SJSA1 (cell line): ENCODE measurements at places on chromosomes 6 and 20. TPM values are rescaled to one million over a fixed set of nuclear protein-coding genes. Genes with fewer than 3 reads are reported as not detected.

Gene KCNS1
- total RNA-seq, result not detected in 2 replicates

Gene HDGFL1
- total RNA-seq, result not detected in 2 replicates

GRCh38 chr6:103081876-103082630 lies 1688.5 kb downstream of the GRIK2 start:
- no peaks in the 10 kb centered on the region for H3K27me3 ChIP-seq
- no peaks in the 10 kb centered on the region for H3K36me3 ChIP-seq
- DNase-seq, result no peak
- no peak overlapping the region for H3K4me3 ChIP-seq
- no peaks in the 10 kb centered on the region for H3K4me1 ChIP-seq

- no peaks in the 10 kb centered on the region; the same call in 1 of the 2 replicates for H3K36me3 ChIP-seq
- H3K4me3 ChIP-seq, result no peak overlapping the region
- H3K4me1 ChIP-seq, result peaks cover 7% of the 10 kb centered on the region; the same call in 1 of the 2 replicates
- no peak for DNase-seq
- no peaks in the 10 kb centered on the region for H3K27me3 ChIP-seq
These were observed 54.0 kb downstream of the PIGU start for GRCh38 chr20:34622821-34623451.

Gene FOXC1
- 16.0 and 21.0 TPM in 2 replicates for total RNA-seq

DNA sequence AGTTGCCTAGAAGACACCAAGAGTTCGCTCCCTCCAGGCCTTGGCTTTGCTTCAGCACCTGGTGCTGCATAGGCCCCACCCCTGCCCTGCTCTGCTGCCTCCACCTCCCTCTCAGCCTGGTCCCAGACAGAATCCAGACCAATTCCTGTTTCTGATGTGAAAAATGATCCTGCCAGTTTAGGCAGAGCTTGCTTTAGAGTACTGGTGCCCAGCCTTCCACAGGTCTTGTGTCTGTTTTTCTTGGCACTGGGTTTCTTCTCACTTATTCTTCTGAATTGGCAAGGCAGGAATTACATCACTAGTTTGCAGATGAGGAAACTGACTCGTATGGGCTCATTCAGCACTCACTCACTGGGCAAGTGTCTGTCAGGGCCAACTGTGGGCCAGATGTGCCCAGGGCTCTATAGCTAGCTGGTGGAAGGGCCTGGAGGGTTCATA lies 53.0 kb downstream of the HLA-A start:
- no peak for DNase-seq
- peaks cover 11% of the 10 kb centered on the region for H3K27me3 ChIP-seq
- no peaks in the 10 kb centered on the region for H3K36me3 ChIP-seq
- H3K4me3 ChIP-seq, result no peak overlapping the region
- H3K4me1 ChIP-seq, result no peaks in the 10 kb centered on the region
- no peak overlapping the region for H3K27ac ChIP-seq

DNA sequence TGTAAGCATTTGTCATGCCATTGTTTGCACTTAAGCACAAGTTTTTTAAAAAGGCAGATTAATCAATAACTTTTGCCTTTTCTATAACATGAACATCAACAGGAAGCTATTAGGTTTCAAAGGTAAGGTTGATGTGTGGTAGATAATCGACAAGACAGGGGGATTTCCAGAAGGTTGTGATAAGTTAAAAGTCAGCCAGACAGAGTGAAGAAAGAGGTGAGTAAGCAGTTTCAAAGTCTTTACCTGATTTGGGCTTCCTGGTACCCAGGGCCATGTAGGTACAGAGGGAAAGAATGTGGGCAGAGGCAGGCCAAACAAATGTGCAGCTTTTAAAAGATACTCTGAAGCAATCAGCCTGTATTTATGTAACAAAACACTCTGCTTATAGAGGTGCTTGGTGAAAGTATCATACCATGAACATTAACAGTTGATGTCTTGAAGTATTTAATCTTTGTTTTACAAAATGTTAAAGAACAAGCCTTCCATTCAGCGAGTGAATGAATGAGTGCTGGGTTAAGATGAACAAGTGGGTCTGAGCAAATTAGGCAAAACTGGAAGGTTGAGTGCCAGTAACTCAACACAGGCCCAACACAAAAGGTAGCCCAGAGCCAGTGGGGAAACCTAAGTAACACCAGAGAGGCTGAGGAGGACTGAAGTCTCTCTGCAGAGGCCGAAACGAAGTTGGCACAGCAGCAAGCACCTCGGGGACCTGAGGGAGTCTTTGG lies 60.2 kb downstream of the LRRC1 start:
- H3K27me3 ChIP-seq, result no peaks in the 10 kb centered on the region
- H3K4me3 ChIP-seq, result no peak overlapping the region
- H3K27ac ChIP-seq, result no peak overlapping the region
- H3K4me1 ChIP-seq, result no peaks in the 10 kb centered on the region
- DNase-seq, result no peak
